ENCODE measurements at places on chromosomes 1 and 21.
A peak's percentile ranks its signal among the peaks of the same experiment; 100 is the strongest.

- DNase-seq = no peak
Measured at GRCh38 chr1:18417316-18418269, 63.1 kb upstream of the KLHDC7A start.

DNA sequence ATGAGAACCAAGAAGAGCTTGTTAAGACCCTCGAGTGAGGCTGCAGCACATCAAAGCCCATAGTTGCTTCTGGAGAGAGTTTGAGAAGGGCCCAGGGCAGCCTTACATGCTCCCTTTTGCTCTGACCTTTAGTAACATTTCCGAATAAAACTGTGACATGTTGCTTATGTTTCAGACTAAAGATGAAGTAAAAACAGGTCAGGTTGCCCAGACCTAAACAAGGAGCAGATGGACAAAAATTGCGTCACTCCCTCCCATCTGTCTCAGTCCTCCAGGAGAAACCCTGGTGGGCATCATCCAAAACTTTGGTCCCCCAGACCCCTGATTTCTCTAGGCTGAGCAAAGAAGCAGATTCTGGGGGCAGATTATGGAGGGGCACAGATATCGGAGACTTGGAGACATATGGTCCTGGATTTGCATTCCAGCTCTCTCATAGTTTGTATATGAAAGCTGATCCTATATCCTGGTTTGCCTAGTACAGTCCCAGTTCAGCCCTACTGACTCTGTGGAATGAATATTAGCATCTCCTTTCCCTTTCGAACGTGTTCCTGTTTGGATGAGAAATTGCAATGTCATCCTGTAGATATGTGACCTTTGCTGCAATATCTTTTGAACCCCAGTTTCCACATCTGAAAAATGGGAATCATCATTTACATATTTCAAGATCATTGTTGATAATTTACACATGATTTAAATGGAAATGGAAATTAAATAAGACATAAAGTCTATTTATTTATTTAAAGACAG, 304.9 kb upstream of the USP24 start:
- DNase-seq = no peak

DNA sequence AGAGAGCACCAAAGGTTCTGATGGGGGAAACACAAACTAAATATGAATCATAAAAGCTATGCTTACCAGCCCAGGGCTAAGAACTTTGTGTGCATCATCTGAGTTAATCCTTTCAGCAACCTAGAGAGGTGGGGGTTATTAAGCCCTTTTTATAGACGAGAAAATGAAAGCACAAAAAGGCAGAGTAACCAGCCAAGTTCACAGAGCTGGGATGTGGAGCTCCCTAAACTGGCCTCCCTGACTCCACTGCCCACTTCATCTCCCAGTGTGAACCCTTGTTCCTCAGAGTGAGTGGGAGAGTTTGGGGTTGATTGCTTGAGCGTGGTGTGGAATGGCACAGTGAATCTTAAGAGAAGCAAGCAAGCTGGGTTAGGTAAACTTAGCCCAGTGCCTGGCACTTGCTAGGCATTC, 10.8 kb upstream of the BCAR3 start:
- DNase-seq = no peak

GRCh38 chr1:15337656-15338402, 71.9 kb upstream of the EFHD2 start:
- DNase-seq = no peak

GRCh38 chr1:55067914-55068313, 28.6 kb downstream of the PCSK9 start:
- no peak for DNase-seq

DNA sequence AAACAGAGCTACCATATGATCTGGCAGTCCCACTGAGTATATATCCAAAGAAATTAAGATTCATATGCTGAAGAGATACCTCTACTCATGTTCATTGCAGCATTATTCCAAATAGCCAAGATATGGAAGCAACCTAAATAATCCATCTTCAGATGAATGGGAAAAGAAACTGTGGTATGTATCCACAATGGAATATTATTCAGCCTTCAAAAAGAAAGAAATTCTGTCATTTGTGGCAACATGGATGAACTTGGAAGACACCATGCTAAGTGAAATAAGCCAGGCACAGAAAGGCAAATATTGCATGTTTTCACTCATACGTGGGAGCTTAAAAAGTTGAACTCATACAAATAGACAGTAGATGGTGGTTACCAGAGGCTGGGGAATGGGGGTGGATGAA, 47.8 kb downstream of the UBE4B start:
- DNase-seq = no peak

DNA sequence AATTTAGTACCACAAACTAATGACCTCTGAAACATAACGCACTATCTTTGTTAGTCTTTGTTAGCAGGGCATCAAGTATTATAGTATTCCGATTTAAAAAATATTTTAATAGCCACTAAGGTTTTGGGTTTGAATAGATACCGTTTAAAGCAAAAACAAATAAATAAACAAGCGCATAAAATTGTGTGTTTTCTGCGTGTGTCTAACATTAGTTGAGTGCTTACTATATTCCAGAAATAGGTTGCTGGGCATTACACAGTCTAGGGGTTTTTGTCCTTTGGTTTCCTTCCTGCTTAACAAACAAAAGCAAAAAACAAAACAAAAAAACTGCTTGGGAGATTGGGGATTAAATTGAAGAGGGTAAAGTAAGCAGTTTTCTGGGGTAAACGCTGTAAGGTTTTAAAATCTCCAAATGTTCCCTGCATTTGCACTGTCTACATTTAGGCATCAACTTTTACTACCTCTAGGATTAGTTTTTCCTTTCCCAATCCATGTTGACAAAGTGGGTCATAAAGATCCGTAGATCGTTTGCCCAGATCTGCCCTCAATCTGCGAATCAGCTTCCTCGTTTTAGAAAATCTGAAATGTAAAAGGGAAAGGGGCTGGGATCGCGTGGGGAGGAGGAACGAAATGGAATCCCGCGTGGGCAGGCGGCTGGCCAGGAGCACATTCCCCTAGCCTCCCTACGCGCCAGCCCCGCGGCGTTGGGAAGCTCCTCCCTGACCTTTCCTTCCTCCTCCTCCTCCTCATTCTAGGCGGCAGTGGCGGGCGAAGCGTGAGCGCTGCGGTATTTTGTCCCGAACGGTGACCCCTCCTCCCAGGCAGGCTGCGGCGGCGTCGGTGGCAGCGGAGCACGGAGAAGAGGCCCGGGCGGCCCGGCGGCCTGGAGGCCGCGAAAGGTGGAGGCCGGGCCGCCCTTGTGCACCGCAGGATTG, at the start of gene KCTD3:
KCTD3 (plus strand) TSS at position 749 of the 935 bp plus-strand sequence. CDS start 382 bp downstream, outside the sequence.
- peak; percentile 83 for DNase-seq

DNA sequence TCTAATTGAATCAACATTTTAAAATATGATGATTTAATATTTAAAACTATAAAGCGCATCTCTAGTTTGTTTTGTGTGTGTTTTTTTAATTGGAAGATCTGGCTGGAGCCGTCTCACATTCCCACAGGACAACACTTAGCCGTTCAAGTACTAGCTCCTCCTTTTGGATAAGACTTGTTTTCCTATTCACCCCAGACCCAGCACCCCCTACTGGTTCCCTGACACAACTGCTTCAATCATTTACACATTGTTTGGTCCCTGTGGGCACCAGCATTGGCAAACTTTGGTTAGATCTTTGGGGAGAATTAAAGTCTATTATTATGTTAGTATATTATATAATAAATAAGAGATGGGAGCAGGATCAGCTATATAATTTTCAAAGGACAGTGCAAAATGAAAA, 34.5 kb downstream of the TYW3 start:
- no peak for DNase-seq

- DNase-seq = no peak
Measured at GRCh38 chr1:236051242-236051791, 13.6 kb downstream of the NID1 start.

DNA sequence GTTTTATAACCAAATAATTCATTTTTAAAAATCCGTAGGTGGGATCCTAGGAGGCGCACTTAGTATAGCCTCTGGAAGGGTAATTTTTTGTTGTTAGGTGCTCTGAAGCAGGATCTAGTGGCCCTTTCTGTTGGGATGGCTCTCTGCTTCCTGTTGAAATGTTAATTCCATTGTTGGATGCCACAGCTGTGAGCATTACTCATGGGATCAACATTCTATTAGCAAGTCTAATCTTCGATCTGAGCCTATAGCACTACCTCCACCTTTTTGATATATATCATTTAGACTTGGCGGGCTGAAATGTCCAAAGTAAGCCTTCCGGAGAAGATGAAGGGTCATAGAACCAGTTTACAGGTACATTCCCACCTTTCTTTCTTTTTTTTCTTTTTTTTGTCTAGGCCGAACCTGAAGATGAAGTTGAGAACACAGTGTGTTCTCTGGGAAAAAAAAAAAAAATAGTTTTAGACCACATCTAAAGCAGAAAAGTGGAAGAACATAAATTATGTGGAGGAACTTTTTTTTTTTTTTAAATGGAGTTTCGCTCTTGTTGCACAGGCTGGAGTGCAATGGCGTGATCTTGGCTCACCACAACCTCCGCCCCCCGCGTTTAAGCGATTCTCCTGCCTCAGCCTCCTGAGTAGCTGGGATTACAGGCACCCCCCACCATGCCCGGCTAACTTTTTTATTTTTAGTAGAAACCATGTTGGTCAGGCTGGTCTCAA, 1.4 kb downstream of the CXADR start:
- no peak for DNase-seq

- DNase-seq = no peak
Measured at GRCh38 chr1:100706856-100707255, 12.7 kb upstream of the VCAM1 start.

- DNase-seq = no peak
Measured at GRCh38 chr1:92964998-92965397, 3.7 kb upstream of the DIPK1A start.

GRCh38 chr1:94095112-94095637, 25.8 kb downstream of the ABCA4 start:
- DNase-seq = peak; percentile 88

GRCh38 chr1:96634883-96635282, 86.7 kb upstream of the PTBP2 start:
- no peak for DNase-seq

GRCh38 chr1:3695326-3696217, 43.3 kb downstream of the TP73 start:
- DNase-seq = no peak

DNA sequence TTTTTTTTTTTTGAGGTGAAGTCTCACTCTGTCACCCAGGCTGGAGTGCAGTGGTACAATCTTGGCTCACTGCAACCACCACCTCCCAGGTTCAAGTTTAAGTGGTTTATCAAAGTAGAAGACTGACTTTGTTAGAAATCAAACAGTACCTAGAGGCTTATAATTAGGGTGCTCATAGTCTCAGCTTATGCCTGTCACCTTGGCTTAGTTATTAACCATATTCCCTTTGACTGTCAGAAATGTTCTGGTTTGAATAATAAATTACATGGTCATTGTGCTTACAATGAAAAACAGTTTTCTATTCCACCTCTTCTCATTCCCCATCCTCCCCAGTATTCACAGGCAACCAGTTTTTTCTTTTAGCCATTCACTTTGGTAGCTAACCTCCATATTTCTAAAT, 54.8 kb downstream of the CTTNBP2NL start:
- no peak for DNase-seq

DNA sequence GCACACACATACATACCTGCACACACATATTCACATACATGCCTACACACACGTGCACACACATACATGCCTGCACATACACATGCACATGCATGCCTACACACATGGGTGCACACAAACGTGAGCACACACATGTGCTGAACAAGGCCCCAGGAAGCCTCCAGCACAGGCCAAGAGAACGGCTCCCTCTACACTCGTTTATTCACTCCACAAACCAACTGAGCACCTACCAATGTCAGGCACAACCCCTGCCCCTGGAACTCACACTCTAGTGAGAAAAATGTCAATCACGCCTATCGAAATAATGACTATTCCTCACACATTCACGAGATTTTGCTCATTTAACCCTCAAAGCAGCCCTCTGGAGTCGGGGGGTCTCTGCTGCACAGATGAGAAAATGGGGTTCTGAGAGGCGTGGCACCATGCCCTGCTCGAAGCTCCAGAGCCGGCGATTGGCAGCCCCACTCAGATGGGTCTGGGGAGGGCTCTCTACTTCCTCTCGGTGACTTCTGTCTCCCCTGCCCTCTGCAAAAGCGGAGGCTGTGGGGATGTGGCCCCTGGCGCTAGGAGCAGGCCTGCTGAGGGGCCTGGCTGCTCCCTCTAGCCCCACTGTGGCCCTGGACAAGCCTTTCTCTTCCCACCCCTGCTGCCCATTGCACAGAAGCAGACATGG, 90.2 kb upstream of the RUNX3 start:
- no peak for DNase-seq

- DNase-seq = no peak
Measured at GRCh38 chr1:16521288-16521583, 7.2 kb upstream of the RNU1-1 start.

DNA sequence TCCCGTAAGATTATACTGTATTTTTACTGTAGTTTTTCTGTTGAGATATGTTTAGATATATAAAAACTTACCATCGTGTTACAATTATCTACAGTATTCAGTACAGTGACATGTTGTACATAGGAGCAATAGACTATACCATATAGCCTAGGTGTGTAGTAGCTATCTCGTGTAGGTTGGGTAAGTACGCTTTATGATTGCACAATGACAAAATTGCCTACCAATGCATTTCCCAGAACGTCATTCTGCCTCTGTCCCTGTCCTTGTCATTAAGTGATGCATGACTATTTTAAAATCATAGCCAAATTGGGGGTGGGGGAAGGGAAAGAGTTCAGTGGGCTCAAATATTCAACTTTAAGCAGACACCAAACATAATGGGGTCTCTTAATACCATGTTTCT, 233.8 kb upstream of the TMEM51 start:
- DNase-seq = no peak

GRCh38 chr1:101242324-101243050, 5.7 kb downstream of the S1PR1 start:
- no peak for DNase-seq

DNA sequence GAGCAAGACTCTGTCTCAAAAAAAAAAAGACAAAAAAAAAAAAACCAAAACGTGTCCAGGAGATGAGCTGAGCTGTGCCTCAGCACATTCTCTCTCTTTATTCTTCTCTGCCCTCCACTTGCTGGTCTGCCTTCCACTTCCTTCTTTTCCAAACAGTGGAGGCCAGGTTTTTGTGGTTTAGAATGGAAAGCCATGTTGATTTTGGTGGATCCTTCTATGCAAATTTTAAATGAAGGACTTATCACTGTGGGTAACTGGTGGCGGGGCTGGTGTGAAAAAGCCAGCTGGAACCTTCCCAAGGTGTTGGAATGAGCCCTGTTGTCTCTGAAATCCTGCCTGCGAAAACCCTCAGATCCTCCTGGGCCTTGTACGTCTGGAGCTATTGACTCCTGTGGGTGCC, 61.9 kb downstream of the PTPRU start:
- no peak for DNase-seq

All from coronary artery (tissue), 2 donors.